ENCODE measurements at places on chromosomes 4 and X. TPM values are rescaled to one million over a fixed set of nuclear protein-coding genes. Genes with fewer than 3 reads are reported as not detected.

GRCh38 chrX:456551-457291 lies 70.0 kb upstream of the PPP2R3B start:
- no peak for DNase-seq

GRCh38 chr4:12573716-12574115 lies 910.4 kb downstream of the RAB28 start:
- DNase-seq: no peak

DNA sequence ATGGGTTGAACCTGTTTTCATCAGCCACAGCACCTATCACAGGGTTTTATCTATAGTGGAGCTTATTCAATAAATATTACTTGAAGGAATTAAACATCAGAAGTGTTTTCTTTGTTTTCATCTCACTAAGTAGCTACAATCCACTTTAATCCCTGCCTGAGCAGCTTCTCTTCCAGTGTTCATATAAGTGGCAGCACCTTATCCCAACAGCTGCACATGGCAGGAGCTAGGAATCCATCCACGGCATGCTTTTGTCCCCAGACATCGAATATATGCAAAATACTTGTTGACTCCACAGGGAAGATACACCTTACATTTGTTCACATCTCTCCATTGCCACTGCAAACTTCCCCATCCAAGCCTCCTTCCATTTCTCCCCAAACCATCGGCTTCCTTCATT lies 549.8 kb upstream of the FAM241A start:
- DNase-seq: no peak

Gene USP17L5
- not detected for polyA plus RNA-seq

Gene SAGE1
- polyA plus RNA-seq: not detected
